ENCODE measurements at places on chromosomes 2 and 18.

DNA sequence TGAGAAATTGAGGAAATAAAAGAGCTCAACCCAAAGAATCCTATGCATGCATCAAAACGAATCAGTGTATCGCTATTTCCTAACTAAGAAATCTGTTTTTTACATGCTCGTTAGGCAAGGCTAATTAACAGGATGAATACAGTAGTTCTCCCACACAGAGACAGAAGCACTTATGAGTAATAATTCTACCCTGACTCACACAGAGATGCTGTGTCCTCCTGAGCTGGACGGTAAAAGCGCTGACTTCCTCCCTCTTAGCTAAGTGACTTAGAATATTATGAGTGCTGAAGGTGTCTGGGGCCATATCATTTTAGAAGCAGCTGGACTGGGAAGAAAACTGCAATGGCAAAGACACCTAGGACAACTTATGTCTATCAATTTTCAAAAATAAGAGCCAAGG is 18.5 kb downstream of the PLEKHM3 start:
- no peak for DNase-seq

DNA sequence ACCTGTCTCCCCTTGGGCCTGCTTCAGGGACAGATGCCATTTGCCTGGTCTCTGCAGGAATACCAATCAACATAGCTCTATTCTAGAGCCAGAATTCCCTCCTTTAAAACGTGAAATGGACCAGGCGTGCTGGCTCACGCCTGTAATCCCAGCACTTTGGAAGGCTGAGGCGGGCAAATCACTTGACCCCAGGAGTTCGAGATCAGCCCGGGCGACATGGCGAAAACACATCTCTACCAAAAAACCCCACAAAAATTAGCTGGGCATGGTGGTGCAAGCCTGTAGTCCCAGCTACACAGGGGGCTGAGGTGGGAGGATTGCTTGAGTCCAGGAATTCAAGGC is 127.0 kb downstream of the PLEKHM3 start:
- no peak for DNase-seq

DNA sequence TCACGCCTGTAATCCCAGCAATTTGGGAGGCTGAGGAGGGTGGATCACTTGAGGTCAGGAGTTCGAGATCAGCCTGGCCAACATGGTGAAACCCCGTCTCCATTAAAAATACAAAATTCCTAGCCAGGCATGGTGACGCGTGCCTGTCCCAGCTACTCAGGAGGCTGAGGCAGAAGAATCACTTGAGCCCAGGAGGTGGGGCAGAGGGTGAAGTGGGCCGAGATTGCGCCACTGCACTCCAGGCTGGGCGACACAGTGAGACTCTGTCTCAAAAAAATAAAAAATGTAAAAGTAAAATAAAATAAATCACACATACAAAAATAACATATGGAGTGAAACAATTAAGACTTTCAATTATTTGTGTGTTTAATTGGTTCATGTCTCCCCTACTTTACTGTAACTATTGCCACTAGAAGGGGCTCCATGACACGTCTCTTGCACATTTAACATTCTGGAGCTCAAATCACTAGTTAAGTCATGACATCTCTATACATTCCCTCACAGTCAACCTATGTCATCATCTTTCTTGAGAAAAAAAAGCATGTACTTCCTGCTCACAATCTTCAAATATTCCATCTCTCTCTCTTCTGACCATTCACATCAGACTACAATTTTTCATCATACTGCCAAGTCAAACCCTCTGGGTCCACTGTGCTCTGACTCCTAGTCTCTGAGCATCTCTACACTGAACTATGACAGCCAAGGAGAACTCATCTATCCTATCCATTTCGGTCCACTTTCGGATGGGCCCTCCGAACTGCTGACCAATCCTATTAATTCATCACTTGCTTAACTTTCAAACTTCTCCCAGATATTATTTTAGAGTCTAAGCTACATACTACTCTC is 6.7 kb downstream of the GFPT1 start:
- DNase-seq: no peak

GRCh38 chr2:200101922-200102321 is 146.5 kb downstream of the MAIP1 start:
- no peak for DNase-seq

- no peak for DNase-seq
Measured at GRCh38 chr2:168517816-168518215, 61.7 kb downstream of the CERS6 start.

GRCh38 chr2:74148457-74149246 is 940 bp upstream of the BOLA3 start:
- DNase-seq: no peak
